ENCODE measurements at places on chromosomes 12 and 14.

DNA sequence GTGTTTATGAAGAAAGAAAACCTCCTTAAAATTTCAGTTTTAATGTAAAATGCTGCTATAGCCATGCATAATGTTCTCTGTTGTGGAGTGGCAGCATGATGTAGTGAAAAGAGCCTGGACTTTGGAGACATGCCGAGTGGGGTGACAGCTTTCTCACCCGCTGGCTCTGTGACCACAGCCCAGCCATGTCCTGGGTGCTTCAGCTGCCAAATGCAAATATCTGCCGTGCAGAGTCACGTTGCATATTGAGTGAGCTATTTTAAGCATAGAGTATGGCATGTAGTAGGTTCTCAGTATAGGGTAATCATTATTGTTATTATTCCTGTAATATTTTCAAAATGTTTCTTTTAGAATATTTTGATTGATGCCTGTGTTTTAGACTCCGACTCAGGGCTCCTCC lies 15.5 kb upstream of the TCTN2 start:
- DNase-seq: peak; percentile 21

DNA sequence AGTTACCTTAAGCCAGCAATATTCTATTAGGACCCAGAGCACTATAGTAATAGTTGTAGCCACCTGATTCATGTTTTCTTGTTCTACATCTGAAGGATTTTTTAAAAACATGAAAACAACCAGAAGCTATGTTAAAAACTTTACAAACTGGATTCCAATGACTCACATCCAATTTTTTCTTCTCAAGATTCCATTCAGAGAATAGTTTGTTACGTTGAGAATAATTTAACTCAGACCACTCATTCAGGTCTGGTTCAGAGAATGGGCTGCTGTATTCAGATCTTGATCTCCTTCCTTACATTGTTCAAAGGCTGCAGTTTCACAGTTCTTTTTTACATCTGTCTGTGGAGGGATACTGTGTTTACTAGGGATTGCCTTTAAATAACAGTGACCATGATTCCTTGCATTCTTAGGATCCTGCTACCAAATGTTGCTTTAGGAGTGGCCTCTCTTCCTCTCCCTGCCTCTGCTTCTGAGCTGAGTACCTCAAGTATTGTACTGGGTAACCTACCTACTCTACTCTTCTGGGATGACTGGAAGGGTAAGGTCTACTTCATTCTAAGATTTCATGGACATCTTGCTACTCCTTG lies 448.0 kb upstream of the FBXO33 start:
- no peak for DNase-seq

- no peak for DNase-seq
Observed at GRCh38 chr14:27886256-27886655, 880.3 kb upstream of the FOXG1 start.

DNA sequence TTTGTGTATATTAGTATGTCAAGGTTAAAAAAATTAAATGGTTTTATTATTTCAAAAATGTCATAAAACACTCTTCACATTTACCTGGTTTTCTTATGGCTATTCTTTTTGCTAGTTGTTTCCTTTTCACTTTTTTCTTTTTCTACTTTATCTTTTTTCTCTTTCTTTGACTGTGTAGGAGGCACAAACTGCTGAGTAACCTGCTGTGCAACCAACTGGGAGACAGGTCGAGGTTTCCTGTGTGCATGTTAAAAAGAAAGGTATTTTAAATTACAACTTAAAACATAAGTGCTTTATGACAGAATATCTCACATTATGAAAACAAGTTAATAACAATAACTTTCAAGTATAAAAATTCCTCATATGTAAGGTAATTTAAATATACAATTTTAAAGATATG lies 16.9 kb upstream of the GXYLT1 start:
- no peak for DNase-seq

GRCh38 chr12:131615326-131616042 lies 95.4 kb upstream of the SFSWAP start:
- no peak for DNase-seq

DNA sequence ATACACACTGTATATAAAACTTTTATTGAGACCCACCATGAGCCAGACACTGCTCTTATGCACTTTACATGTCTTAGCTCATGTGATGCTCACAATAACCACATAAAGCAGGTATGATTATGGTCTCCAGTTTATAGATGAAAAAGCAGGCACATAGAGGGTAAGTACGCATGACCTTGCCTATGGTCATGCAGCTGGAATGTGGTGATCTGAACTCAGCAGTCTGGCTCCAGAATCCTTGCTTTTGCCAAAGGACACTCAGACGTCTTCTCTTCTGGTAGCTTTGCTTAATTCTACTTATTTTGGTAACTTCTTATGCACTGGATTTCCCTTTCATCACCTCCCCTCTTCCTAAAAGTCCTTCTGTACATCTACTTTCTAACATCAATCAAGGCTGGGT lies 103.3 kb upstream of the CRY1 start:
- DNase-seq: no peak

Data from B cell (primary cell).